ENCODE measurements at places on chromosomes 5 and 9.
A peak's percentile ranks its signal among the peaks of the same experiment; 100 is the strongest.

- no peak for DNase-seq
Measured at GRCh38 chr9:136754626-136755301, 3.3 kb downstream of the LCN8 start.

- DNase-seq, result no peak
Measured at GRCh38 chr5:149441986-149442385, 62.9 kb upstream of the IL17B start.

DNA sequence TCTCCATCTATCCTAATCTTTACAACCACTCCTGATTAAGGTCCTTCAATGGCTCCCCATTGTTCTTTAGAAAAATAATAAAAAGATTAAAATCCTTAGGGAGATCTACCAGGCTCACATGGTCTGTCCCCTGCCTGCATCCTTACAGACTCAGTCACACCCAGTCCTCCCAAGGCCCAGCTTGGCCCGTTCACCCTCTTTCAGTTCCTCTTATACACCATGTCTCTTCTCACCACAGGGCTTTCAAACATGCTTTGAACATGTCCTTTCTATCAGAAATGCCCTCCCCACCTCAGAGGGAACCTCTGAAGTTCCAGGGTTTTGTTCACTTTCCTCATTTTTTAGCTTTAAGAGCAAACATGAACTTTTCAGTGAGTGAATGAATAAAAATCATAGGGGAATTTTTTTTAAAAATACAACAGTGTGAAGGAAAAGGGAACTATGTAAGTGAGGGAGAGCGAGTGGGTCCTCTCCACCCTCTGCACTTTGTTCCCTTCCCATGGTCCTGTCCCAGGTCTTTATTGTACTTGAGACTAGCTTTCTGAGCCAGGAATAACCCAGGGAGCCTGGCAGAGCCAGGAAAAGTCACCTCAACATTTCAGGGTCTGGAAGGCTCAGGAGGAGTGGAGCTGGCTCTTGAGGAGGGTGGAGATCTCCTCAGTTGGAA lies 55.3 kb downstream of the TRPC7 start:
- DNase-seq, result peak; percentile 4

GRCh38 chr9:25205285-25205684 lies 473.0 kb downstream of the TUSC1 start:
- DNase-seq, result no peak

DNA sequence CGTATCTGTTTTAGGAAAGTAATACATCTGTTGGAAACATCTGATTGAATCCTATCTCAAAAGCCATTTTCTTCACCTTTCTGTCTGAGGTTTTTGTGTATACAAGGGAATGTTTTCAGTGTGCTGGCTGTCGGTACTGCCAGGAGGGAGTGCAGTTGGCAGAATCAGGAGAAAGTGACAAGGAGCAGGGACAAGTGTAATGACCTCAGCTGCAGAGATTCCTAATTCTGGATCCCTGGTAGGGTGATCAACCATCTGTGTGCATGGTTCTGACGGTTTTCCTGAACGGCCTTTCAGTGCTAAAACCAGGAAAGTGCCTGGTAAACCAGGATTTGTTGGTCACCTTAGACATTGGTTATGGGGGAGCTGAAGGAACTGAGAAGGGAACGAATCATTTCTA lies 1.6 kb upstream of the GDA start:
- DNase-seq, result no peak

GRCh38 chr5:56072863-56073766 lies 78.4 kb upstream of the IL6ST start:
- no peak for DNase-seq

- no peak for DNase-seq
Measured at GRCh38 chr9:114300846-114301797, 21.8 kb upstream of the ORM1 start.

GRCh38 chr9:17063535-17064135 lies 71.2 kb upstream of the CNTLN start:
- peak; percentile 69 for DNase-seq

- DNase-seq, result no peak
Measured at GRCh38 chr5:113142186-113142585, 165.6 kb downstream of the DCP2 start.

GRCh38 chr9:98006127-98006796 lies 23.1 kb downstream of the ANP32B start:
- DNase-seq, result no peak

DNA sequence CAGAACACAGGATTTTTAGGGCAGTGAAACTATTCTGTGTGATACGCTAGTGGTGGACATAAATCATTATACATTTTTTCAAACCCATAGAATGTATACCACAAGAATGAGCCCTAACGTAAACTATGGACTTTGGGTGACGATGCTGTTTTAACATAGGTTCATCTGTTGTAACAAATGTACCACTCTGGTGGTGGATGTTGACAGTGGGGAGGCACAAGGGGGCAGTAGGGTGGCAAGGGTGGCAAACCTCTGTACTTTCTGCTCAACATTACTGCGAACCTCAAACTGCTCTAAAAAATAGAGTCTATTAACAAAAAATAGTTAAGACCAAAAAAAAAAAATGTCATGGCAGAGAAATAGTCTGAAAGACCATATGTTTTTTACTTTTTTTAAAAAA lies 9.1 kb upstream of the MVB12B start:
- DNase-seq, result no peak

DNA sequence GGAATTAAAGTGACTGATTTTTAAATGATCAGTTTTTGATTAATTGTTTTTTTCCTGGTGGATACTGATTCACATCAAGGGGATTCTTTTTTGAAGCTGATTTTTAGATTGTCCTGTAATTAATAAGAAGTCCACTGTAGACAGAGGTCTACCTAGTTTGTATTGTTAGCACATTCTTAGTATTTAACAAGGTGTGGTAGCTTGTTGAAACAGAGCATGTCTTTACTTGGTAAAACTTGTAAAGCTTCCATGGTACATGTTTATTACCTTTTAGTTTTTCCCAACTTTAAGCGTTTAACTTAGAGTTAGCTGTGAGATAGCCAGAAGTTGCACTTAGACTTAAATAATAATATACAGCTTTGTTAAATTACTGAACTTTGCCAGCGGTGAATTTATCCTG lies 1.5 kb downstream of the BTF3 start:
- no peak for DNase-seq

- DNase-seq, result no peak
Measured at GRCh38 chr5:171969288-171969880, 37.1 kb downstream of the FBXW11 start.

- DNase-seq, result no peak
Measured at GRCh38 chr9:14750821-14751220, 28.3 kb upstream of the CER1 start.

DNA sequence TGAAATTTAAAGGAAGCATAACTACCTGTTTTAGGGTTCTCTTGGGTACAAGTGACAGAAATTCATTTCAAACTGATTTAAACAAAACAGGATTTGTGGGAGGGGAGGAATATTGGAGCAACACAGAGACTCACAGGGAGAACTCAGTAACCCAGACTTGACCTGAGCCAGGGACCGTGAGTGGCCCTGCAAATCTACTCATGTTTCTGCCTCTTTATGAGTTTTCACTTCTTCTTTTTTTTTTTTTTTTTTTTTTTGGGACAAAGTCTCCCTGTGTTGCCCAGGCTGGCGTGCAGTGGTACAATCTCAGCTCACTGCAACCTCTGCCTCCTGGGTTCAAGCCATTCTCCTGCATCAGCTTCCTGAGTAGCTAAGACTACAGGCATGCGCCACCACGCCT lies 405.6 kb upstream of the ZNF608 start:
- peak; percentile 23 for DNase-seq

DNA sequence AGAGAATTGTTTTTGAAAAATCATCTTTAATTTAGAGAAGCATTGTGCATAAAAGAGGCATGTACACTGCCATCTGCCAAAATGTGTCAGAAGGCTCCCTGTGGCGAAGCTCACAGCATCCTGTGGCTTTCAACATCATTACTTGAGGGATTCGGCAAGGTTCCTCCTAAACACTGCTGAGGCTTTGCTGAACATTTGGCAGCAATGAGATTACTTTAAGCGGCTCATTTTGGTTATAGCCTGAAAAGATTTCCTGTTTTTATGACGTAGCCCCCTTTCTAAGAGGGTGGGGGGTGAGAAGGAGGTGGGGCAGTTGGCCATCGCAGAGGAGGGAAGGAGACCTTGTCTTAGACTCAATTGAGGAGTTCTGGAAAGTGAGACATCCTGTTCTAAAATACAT lies 469.4 kb downstream of the RASEF start:
- DNase-seq, result no peak

- DNase-seq, result no peak
Measured at GRCh38 chr9:93194221-93194625, 10.3 kb downstream of the WNK2 start.

DNA sequence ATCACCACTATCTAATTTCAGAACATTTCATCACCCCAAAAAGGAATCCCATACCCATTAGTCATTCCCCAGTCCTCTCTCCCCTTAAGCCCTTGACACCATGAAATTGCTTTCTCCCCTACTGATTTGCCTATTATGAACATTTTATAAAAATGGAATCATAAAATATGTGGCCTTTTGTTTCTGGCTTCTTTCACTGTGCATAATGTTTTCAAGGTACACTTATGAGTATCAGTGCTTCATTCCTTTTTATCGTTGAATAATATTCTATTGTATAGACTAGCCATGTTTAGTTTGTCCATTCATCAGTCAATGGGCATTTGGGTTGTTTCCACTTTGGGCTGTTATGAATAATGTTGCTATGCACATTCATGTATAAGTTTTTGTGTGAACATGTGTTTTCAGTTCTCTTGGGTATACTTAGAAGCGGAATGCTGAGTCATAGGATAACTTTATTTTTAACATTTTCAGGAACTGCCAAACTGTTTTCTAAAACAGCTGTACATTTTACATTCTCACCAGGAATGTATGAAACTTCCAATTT lies 40.4 kb upstream of the FGF1 start:
- no peak for DNase-seq

DNA sequence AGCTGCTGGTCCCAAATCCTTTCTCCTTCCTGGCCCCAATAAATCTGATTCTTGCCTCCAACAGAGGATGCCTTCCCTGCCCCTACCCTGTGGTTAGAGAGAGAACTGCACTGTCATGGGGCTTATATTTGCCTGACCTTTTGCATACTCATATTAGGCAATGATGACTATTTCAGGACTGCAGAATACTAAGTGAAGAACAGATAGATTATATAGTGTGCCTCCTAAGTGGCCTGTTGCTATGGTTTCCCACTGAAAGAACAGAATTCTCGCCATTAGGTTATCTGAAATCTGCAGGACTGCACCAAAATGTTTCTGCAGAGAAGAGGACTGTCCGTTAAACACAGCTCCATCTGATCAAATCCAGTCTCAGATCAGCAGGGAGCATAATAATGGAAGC lies 87.3 kb upstream of the CCNG1 start:
- peak; percentile 25 for DNase-seq

DNA sequence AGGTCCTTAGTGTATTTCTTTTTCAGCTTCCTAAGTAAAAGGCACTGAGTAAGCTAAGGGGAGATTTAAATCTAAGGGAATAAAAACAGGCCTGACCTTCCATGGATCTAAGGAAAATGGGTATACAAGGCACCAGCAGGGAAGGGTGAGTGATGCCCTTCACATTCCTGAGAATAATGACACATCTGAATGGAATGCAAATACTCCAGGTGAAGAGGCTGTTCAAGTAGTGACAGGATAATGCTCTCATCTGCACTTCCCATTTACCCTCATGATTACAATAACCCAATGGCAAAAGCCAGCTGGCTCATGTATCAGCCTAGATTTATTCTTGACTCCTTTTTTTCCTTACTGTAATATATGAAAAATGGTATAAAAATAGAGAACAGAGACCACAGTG lies 216.2 kb upstream of the ACTBL2 start:
- no peak for DNase-seq

DNA sequence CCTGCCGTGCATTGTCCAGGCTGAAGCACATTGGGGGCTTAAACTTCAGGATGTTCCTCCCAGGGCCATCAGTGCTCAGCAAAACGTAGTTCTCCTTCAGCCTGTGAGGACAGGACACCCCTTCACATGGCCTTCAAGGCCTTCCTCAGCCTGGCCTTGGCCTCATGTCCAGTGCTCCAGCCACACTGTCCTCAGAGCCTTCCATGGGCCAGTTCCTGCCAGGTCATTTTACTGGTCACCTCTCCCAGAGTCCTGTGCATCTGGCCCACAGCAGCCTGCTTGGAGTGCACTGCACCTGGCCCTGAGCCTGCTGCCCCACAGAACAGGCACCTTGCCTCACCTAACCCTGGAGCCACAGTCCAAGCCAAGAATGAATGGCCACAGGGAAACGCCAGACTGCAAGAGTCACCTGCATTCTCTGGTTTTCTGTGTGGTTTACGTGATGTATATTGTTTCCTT lies 8.7 kb downstream of the HNRNPAB start:
- DNase-seq, result peak; percentile 35

- no peak for DNase-seq
Measured at GRCh38 chr9:116479056-116479544, 208.0 kb upstream of the TRIM32 start.

DNA sequence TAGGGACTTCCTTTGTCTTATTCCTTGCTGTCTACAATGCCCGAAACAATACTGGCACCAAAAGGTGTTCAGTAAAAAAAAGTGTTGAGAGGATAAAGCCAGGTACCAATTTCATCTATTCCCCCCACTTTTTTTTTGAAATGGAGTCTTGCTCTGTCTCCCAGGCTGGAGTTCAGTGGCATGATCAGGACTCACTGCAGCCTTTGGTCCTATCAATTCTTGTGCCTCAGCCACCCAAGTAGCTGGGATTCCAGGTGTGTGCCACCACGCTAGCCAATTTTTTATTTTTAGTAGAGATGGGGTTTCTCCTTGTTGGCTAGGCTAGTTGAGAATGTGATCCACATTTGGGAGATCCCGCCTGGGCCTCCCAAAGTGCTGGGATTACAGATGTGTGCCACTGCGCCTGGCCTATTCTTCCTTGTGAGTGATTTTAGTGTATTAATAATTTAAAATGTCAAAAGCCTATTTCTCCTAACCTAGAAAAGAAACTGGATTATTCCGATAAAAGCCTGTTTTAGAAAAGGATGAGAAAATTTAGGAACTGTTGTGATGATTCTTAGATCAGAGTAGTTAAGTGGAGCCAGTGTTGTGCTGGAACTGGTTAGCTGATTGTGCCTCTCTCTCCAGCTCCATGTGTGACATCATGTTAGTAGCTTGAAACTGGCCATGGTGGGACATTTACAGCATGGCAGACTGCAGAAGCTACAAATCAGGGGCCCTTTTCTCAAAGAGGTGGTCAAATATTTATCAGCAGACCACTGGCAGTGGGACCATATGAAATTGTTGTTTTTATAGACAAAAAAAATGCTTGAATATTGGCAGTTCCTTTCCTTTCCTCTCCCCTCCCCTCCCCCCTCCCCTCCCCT lies 14.3 kb downstream of the CDC42SE2 start:
- DNase-seq, result peak; percentile 54

GRCh38 chr9:130213911-130214761 lies 41.9 kb downstream of the NCS1 start:
- DNase-seq, result no peak

- DNase-seq, result no peak
Measured at GRCh38 chr9:38634315-38634714, 13.9 kb upstream of the ANKRD18A start.

- no peak for DNase-seq
Measured at GRCh38 chr9:109805050-109805449, 25.1 kb downstream of the PALM2AKAP2 start.

DNA sequence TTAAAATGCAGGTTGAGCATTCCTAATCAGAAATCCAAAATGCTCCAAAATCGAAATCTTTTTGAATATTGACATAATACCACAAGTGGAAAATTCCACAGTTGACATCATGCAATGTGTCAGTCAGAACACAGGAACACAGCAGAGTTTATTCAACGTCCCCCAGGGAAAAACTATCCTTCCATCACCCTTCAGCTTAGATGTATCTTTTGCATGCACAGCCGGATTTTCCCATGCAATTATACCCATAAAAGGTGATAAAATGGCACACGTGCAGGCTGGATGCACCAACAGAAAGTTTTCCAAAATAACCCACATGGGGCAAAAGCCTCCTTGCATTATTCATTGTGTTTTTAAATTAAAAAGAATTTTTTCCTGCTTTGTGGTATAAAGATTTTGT lies 71.2 kb downstream of the RAB24 start:
- DNase-seq, result no peak
